Stimulated activated CD4-positive, alpha-beta T cell treated with anti-CD3 and anti-CD28 coated beads, TNF-alpha, amount 100 ng/mL, for 48 hours (primary cell): ENCODE measurements at places on chromosomes 5 and 9.

DNA sequence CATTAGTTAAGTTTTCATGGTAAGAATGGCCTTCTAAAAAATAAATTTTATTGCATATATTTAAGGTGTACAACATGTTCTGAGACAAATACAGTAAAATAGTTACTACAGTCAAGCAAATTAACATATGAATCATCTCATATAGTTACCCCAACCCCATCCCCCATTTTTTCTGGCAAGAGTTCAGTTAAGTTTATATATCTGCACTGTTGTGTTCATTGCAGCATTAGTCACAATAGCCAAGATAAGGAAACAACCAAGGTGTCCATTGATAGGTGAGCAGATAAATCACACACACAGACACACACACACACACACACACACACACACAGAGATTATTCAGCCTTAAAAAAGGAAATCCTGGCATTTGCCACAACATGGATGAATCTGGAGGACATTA lies 37.2 kb upstream of the OTULIN start:
- no peak for DNase-seq

GRCh38 chr5:10839916-10840599 lies 79.0 kb upstream of the DAP start:
- no peak for DNase-seq

DNA sequence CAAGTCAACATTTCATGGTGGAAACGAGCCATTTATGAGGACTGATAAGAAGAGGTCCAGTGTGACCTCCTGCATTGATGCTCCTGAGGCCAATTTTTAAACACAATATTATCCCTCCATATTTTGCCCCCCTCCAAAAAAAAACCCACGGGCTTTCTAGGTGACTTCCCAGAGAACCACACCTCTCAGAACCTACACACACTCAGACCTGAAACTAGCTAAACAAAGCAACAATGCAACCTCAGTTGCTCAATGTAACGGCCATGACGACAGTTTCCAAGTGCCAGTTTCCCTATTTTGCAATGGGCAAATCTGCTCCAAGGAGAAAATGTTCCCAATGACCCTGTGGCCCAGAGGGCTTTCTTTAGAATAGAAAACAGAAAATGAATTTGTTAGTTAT lies 3.5 kb downstream of the NRG2 start:
- DNase-seq, result no peak

DNA sequence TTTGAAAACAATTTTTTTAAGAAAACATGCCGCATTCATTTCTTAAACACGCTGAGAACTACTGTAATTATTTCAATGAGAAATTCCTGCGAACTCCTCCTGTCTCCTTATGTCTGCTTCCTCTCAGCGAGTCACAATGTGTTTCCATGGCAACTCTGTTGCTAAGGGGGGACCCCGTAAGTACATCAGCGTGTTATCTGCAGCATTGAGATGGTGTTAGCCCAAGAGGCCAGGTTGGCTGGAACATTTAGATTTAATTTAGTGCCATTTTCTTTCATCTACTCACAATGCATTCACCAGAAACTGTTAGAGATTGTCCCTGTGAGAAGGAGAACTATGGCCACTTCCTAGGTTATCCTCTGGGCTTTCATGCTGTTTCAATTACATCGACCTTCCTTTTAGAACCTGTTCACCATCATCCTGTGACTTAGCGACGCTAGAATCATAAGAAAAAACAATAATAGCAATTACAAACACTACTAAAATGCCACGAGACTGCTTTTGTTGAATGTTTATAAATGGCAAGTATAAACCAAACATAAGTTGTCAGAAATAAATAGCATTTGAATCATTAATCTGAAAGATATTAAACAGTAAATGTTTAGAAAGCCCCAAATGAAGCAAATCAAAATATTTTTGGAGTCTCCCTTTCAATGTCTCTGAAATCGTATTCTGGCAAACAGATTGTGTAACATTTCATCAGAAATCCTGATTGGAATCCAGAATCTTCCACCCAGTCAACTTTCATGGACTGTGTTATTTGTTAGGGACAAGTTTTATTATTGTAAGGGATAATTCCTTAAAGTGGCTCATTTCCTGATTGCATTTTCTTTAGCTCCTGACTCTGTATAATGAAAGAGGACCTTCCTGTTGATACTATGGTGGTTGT lies 39.7 kb upstream of the SHC3 start:
- DNase-seq, result no peak

GRCh38 chr9:14645648-14646047 lies 47.6 kb downstream of the ZDHHC21 start:
- no peak for DNase-seq

DNA sequence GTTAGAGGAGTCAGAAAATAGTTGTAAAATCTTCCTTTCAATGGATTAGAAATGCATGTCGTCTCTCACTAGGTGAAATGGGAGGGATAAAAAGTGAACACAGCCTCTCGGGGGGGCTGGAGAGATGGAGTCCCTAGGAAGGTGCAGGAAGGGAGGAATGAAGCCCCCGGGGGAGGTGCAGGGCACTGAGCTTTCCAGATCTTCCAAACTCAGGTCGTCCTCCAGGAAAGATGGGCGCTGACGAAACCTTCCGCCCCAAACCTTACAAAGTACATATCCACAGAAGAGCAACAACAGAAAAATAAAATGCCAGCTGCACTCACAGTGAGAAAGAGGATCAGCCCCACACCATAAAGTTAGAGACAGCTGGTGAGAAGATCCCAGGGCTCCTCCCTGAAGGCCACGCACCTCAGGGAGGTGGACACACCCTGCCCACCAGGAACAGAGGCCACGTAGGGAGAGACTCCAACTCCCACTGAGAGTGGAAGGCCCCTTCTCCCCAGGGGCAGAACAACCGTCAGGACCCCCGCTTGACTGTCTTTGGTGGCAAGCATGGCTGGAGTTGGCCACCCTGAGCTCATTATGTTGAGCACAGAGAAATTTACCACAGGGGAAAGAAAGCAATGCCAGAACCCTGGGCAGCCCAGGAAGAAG lies 174.3 kb downstream of the AUH start:
- DNase-seq, result no peak

GRCh38 chr9:35452481-35452880 lies 37.4 kb upstream of the RUSC2 start:
- DNase-seq, result no peak

- no peak for DNase-seq
These were observed 25.3 kb downstream of the NIPAL4 start for GRCh38 chr5:157485340-157485739.

GRCh38 chr9:136081826-136082495 lies 13.1 kb downstream of the NACC2 start:
- DNase-seq, result no peak

- DNase-seq, result no peak
These were observed 161.3 kb downstream of the LPAR1 start for GRCh38 chr9:110876929-110877328.

DNA sequence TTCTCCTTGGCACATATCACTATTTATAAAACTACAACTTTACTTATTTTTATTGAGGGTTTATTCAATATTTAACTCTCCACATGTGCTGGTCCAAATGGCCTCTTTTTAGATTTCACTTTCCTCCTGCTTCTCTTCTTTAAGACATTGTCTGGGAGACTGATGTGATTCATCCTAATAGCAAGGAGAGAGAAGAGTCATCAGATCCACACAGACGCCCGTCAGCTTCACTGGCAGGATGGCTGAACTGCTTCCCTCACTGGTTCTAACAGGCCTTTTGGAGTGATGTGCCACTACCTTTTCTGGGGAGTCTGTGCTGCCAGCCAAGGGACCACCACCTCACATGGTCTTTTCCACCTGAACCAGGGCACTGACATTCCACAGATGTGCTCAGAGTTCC lies 16.5 kb upstream of the ROR2 start:
- DNase-seq, result no peak

DNA sequence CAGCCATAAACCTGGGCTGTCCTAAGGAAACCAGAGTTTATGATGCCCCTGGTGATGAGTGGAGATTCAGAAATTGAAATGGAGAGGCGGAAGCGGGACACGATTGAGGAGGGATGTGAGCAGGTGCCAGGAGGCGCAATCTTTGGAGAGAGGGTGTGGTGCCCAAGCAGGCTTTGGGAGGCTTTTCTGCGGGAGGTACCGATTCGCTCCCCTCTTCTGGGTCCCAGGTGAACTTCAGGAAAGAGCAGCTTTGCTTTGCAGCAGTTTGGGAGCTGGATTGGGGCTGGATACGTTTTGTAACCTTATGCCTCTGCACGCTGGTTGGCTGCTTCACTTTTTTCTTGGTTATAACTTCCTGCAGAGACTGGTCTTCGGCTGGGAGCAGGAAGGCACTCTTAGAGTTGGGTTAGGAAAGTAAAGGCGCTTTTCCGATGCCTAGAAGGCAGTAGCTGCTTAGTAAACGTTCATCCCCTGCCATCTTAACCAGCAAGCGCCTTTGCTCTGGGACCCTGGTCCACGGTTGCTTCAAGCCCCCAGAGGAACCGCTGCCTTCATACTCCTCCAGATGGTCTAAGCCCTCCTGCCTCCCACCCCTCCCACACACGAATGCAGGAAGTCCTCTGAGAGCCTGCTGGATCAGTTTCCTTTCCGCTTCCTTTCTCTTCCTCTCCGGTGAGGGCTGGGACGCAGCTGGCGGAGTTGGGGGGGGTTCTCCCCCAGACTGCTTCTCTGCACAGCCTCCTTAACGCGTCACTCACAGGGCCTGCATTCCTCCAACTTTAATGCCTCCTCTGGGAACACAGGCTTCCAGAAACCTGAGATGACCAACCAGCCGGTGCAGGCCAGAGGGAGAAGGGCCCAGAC lies 15.2 kb upstream of the NEK6 start:
- no peak for DNase-seq

DNA sequence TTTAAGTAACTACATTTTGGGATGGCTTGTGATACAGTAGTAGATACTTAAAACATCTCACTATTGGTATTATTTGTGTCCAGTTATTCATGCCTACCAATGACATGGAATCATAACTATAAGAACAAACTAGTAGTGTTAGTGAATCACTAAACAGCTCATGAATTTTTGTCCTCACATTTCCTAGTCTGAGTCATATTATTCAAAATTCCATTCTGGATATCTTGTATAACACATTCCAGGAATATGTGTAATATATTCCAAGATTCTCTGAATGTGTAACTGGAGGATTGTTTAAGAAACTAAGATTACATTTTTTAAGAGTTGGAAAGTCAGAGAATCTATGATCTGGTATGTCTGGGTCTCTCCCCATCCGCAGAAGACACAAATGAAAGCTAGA lies 565.3 kb upstream of the ZNF608 start:
- no peak for DNase-seq

DNA sequence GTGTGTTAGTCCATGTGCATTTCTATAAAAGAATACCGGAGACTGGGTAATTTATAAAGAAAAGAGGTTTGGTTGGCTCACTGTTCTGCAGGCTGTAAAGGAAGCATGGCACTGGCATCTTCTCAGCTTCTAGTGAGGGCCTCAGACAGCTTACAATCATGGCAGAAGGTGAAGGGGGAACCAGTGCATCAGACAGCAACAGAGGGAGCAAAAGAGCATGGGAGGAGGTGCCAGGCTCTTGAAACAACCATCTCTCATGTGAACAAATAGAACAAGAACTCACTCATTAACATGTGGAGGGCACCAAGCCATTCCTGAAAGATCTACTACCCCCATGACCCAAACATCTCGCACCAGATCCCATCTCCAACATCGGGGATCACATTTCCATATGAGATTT lies 89.2 kb upstream of the IL33 start:
- DNase-seq, result no peak

GRCh38 chr5:62206150-62206829 lies 99.7 kb upstream of the KIF2A start:
- DNase-seq, result no peak

DNA sequence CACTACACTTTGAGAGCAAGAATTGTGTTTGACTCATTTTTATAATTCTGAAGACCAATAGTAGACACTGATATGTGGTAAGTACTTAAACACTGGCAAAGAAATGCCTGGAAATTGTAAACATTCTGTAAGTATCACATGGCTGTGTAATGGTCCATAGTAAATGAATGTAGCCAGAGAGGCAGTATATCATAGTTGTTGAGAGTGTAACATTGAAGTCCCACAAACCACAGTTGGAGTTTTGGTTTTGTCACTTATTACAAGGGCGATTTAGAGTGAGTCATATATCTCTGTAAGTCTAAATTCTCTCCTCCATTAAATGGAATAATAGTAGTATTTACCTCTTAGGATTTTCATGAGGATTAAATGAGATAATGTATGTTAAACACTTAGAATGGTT lies 181.1 kb upstream of the MEF2C start:
- DNase-seq, result no peak

- no peak for DNase-seq
These were observed 21.2 kb downstream of the AUH start for GRCh38 chr9:91340395-91340967.

DNA sequence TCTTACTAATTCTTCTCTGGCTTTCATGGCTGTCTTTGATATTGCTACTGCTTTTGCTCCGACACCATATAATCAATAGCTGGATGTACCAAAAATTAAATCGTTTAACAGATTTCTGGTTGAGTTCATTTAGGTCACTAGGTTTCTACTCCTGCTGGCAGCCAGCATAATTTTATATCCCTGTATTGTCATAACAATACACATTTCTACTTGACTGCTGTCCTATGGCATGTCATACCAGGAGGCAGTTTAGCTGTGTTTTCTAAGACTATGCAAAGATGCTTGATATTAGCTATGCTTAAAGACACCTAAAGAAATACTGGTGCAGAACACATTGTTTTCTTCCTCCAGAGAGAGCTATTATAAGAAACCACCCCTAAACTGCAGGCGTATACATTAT lies 337.2 kb upstream of the CDH6 start:
- DNase-seq, result no peak

GRCh38 chr9:4622016-4622415 lies 40.1 kb upstream of the PLPP6 start:
- no peak for DNase-seq

- no peak for DNase-seq
These were observed 84.6 kb downstream of the DAB2IP start for GRCh38 chr9:121735793-121736770.

- no peak for DNase-seq
These were observed 235.3 kb upstream of the HAPLN1 start for GRCh38 chr5:83955916-83956315.

DNA sequence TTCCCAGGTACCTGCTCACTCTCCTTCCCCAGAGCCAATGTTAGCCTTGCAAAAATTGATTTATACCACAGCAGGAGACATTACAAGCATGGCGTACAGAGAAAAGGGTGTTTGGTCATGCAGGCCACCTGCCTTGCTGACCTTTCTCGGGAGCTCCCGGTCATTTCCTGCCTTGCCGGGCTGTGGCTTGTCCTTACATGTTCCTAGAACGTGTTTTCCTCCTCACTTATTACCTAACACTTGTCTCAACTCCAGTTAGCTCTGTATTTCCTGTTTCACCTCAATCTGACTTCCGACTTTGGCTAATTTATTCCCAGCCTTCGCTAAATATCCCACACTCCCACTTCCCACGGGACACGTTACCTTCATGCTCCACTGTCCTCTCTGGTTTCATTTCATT lies 282.5 kb downstream of the ICE1 start:
- DNase-seq, result no peak
